Smooth muscle cell of the umbilical artery (primary cell): ENCODE measurements at places on chromosomes 13 and 19. TPM values are rescaled to one million over a fixed set of nuclear protein-coding genes. Genes with fewer than 3 reads are reported as not detected.

Gene FUT2
- total RNA-seq: not detected in 2 replicates

Gene TINCR
- 0.09 TPM in 1 of 2 replicates, not detected in the other for total RNA-seq

Gene REXO1
- 5.3 and 17.4 TPM in 2 replicates for total RNA-seq

Gene HSPB6
- 77.2 and 141 TPM in 2 replicates for total RNA-seq

Gene GJB6
- total RNA-seq: not detected in 2 replicates

Gene N4BP2L1
- total RNA-seq: 0.46 and 0.59 TPM in 2 replicates

Gene PGLYRP2
- not detected in 2 replicates for total RNA-seq

Gene TEKTIP1
- not detected in 2 replicates for total RNA-seq

Gene C19orf33
- not detected in 2 replicates for total RNA-seq

Gene SERP2
- total RNA-seq: 1.4 and 2.4 TPM in 2 replicates

Gene AP2S1
- total RNA-seq: 184 and 247 TPM in 2 replicates

Gene CPT1C
- 18.4 and 18.7 TPM in 2 replicates for total RNA-seq

Gene GPR4
- total RNA-seq: not detected in 2 replicates
